ENCODE measurements at places on chromosomes 1 and 21.

GRCh38 chr21:36696390-36697059, 2.4 kb upstream of the SIM2 start:
- DNase-seq = peak; percentile 62
- peaks cover 67% of the 10 kb centered on the region for H3K27me3 ChIP-seq
- no peak overlapping the region for H3K4me3 ChIP-seq
- H3K36me3 ChIP-seq = no peaks in the 10 kb centered on the region
- H3K4me1 ChIP-seq = peaks cover 48% of the 10 kb centered on the region

GRCh38 chr1:193558491-193559028, 372.1 kb upstream of the B3GALT2 start:
- H3K27me3 ChIP-seq = no peaks in the 10 kb centered on the region
- H3K4me1 ChIP-seq = no peaks in the 10 kb centered on the region
- H3K27ac ChIP-seq = no peak overlapping the region
- DNase-seq = no peak

DNA sequence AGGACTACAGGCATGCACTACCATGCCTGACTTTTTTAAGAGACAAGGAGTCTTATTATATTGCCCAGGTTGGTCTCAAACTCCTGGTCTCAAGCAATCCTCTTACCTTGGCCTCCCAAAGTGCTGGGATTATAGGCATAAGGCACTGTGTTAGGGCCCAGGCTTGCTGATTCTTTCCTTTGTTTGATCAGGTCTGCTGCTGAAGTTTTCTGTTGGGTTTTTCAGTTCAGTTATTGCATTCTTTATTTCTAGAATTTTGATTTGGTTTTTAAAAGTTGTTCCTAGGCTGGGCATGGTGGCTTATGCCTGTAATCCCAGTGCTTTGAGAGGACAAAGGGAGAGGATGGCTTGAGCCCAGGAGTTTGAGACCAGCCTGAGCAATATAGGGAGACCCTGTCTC, 47.9 kb downstream of the C4BPA start:
- no peaks in the 10 kb centered on the region for H3K27me3 ChIP-seq
- no peak overlapping the region for H3K27ac ChIP-seq
- no peak for DNase-seq
- no peaks in the 10 kb centered on the region for H3K36me3 ChIP-seq

DNA sequence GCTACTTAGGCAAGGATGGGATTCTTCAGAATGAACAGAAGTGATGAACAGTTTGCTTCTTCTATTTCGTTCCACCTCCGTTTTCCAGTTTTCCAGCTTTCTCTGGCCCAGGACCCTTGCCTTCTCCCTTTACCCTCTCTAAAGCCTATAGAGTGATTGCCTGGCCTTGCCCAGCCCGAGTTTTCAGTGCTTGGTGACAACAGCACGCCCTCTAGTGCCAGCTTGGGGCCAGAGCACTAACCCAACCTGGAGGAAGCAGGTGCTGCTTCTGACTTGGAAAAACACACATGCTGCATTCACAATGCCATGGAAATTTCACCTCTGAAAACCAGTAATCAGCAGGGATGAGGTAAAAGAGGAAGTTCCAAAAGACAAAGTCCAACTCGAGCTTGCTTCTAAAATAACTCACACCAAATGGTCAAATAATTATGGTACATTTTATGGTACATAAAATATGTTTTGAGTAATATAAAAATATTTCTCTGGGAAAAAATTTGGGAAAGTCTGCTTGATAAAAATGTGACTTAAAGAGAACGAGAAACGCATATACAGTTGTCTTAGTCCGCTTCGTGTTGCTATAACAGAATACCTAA, 26.1 kb downstream of the UBE2T start:
- DNase-seq = peak; percentile 85
- no peaks in the 10 kb centered on the region for H3K27me3 ChIP-seq
- H3K27ac ChIP-seq = no peak overlapping the region

GRCh38 chr1:36925251-36925650, 109.1 kb downstream of the GRIK3 start:
- no peak overlapping the region for H3K4me3 ChIP-seq
- no peak for DNase-seq
- H3K4me1 ChIP-seq = no peaks in the 10 kb centered on the region
- no peak overlapping the region for H3K27ac ChIP-seq

DNA sequence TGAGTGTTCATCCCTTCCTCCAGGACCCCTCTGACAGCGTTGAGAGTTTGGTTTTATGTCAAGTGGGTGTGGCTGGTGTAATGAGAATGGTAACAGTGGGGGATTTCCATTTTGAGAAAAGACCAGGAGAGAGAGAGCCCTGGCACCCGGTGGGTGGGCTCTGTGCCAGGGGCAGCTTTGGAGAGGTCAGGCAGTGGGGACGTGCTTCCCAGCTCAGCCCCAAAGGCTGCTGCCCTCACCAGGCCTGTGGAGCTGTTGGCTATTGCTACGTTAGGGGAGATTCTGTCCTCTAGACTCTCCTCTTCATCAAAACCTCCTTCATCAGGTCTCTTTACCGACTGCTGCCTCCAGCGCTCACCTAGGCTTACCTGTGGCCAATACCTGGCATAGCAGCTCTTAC, 176.3 kb downstream of the PTPRU start:
- no peak for DNase-seq
- H3K36me3 ChIP-seq = no peaks in the 10 kb centered on the region
- H3K4me3 ChIP-seq = no peak overlapping the region
- H3K4me1 ChIP-seq = no peaks in the 10 kb centered on the region

DNA sequence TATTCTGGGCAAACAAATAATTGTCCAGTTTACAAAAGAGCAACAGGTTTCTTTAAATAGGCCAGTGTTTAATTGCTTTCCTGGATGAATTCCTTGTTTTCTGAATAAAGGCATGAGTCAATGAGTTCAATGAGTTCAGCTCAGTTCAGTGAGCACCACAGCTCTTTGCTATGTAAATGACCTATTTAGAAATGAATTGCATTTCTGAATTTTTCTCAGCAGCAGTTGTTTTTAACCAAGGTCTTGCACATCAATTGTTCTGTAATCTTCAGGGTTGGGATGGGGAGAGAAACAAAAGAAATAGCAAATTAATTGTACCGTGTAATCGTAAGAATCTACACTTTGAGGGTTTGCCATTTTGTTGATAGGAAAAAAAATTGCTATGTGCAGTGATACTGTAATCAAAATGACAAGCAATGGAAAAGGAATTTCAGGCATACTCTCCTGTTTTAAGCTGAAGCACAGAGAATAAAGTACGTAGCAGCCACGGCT, 45.7 kb downstream of the MIS18A start:
- H3K4me1 ChIP-seq = no peaks in the 10 kb centered on the region
- H3K27me3 ChIP-seq = no peaks in the 10 kb centered on the region
- H3K4me3 ChIP-seq = no peak overlapping the region
